ENCODE measurements at places on chromosomes 11 and 22. TPM values are rescaled to one million over a fixed set of nuclear protein-coding genes. Genes with fewer than 3 reads are reported as not detected.

DNA sequence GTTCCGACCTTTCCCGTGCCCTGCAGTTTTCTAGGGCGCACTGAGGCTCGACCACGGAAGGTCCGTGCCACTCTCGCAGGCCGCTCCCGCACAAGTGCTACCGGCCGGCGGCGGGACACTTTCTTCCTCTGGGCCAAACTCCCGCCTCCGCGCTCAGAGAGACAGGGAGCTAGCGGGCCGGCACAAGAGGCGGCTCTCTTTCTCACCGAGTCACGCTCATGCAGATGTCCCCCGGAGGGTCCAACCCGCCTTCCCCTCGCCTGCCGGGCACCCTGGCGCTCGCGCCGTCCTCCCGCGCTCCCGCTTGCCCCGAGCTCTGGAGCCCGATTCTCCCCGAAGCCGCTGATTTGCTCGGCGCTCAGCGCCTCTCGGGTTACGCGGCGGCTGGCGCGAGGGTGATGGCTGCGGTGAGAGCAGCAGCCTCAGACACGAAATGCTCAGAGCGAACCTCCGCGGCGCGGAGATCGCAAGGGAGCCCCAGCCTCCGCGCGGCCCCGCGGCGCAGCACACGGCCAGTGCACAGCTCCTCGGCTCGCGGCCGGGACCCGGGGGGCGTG is 1.0 kb downstream of the LMO1 start:
- peaks cover 42% of the 10 kb centered on the region for H3K4me1 ChIP-seq
- peak overlapping the region; percentile 60 for H3K4me3 ChIP-seq

DNA sequence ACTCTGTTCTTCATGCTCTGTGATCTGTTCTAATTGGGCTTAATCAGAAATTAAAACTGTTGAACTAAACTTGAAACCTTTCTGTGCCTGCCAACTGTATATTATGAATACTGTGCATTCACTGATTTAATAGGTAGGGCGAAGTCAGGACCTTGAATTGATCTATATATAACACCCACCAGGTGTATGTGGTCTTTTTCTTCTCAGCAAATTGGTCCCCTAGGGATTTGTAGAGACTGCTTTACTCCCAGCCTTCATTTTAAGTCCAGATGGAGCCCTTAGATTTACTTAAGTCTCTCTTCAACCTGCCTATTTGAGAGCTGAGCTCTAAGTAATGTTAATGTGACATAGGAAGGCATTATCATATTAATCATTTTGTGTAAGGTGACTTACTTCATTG is 257.5 kb downstream of the TMEM135 start:
- H3K36me3 ChIP-seq, result no peaks in the 10 kb centered on the region
- no peaks in the 10 kb centered on the region for H3K27me3 ChIP-seq
- peaks cover 11% of the 10 kb centered on the region for H3K4me1 ChIP-seq
- DNase-seq, result no peak

DNA sequence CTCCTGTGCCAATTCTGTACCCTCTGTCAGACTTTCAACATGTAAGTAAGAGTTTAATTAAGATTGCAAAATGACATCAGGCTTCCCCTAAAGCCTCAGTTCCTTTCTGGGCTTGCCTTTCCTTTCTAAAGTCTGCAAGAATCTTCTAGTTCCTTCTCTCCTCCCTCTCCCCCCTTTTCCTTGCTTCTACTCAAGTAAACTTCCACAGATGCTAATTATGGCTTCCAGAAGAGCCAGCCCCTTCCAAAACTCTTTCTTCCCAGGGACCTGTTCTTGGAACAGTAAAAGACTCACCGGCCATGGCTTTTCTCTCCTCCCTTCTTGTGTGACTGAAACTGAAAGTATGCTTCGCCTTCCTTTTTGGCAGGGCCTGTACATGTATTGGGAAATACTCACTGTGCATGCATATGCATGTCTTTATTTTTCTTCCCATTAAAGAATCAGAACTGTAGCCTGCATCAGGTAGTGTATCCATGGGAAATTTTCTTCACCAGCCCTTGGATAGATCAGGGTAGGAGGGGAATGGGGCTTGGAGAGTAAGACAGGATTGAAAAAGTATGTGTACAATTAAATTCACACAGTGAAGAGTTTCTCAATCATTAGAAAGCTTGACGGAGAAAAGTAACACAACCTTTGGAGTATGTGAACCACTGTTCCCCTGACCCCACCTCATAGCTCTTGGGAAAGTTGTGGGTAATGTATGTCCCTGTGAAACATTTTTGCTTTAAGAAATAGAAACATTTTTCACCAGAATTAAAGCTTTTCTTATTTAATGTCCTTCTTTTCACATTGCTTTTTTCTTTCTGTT is at the start of gene CASP1:
CASP1 (minus strand) TSS at position 332 of the 808 bp plus-strand sequence; CDS start at position 301, 31 bp downstream.
- no peaks in the 10 kb centered on the region for H3K4me1 ChIP-seq
- H3K27me3 ChIP-seq, result no peaks in the 10 kb centered on the region
- no peak within 1 kb of the TSS for H3K4me3 ChIP-seq
- no peak for DNase-seq
- no peak within 1 kb of the TSS for H3K27ac ChIP-seq

DNA sequence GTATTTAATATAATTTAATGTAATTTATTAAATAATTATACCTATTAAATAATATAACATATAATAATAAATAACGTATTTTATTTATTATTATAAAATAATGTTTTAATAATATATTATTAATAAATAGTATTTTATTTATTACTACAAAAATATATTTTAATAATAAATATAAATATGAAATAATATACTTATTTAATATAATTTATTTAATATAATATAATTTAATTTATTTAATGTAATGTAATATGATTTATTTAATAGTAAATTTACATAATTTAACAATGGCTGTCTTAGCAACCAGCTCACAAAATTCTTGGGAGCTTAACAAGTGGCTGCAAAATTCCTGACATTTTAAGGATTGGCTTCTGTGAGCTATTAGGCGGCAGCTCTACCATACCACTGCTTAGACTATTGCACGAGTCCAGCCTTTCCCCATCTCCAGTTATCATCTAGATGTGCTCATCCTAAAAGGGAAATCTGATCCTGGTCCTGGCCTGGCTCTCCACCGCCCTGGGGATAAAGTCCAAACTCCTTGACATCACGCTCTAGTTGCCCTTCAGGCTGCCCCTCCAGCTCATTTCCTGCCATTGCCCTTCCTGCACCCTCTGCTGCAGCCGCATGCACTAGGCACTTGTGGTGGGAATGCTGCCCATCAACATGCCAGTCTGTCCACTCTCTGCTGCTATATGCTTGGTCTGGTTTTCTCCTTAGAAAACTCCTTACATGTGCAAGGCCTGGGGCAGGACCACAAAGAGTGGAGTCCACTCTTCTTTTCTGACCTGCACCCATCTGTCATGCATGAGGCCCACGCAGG is 9.8 kb downstream of the MMP20 start:
- H3K4me3 ChIP-seq, result no peak overlapping the region
- no peaks in the 10 kb centered on the region for H3K27me3 ChIP-seq
- no peak overlapping the region for H3K27ac ChIP-seq
- DNase-seq, result peak; percentile 19
- peaks cover 4% of the 10 kb centered on the region for H3K4me1 ChIP-seq

- H3K4me1 ChIP-seq, result peaks cover 12% of the 10 kb centered on the region
- no peak for DNase-seq
- no peak overlapping the region for H3K27ac ChIP-seq
- H3K4me3 ChIP-seq, result no peak overlapping the region
Observed at GRCh38 chr11:79482800-79483199, 42.0 kb upstream of the TENM4 start.

- H3K27me3 ChIP-seq, result no peaks in the 10 kb centered on the region
- no peaks in the 10 kb centered on the region for H3K36me3 ChIP-seq
- DNase-seq, result no peak
- H3K4me1 ChIP-seq, result peaks cover 5% of the 10 kb centered on the region
- no peak overlapping the region for H3K4me3 ChIP-seq
Observed at GRCh38 chr11:9251311-9251710, 13.8 kb downstream of the DENND5A start.

DNA sequence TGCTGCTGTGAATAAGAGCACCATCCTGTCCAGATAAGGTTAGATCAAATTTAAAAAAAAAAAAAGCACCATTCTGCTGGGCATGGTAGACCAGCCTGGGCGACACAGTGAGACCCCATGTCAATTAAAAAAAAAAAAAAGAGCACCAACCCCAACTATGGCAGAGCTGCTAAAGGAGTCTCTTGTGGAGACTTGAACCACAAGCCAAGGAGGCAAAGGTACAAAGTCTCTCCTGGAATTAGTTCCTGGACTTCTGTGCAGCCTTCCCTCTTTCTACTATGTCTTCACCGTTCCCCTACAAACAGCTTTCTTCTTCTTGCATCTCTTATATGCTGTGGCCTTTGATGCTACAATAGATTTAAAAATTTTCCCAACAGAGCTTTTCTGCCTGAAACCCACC is 1.3 kb downstream of the PIK3C2A start:
- no peaks in the 10 kb centered on the region for H3K27me3 ChIP-seq
- H3K27ac ChIP-seq, result no peak overlapping the region
- DNase-seq, result no peak
- peaks cover 9% of the 10 kb centered on the region for H3K4me1 ChIP-seq

DNA sequence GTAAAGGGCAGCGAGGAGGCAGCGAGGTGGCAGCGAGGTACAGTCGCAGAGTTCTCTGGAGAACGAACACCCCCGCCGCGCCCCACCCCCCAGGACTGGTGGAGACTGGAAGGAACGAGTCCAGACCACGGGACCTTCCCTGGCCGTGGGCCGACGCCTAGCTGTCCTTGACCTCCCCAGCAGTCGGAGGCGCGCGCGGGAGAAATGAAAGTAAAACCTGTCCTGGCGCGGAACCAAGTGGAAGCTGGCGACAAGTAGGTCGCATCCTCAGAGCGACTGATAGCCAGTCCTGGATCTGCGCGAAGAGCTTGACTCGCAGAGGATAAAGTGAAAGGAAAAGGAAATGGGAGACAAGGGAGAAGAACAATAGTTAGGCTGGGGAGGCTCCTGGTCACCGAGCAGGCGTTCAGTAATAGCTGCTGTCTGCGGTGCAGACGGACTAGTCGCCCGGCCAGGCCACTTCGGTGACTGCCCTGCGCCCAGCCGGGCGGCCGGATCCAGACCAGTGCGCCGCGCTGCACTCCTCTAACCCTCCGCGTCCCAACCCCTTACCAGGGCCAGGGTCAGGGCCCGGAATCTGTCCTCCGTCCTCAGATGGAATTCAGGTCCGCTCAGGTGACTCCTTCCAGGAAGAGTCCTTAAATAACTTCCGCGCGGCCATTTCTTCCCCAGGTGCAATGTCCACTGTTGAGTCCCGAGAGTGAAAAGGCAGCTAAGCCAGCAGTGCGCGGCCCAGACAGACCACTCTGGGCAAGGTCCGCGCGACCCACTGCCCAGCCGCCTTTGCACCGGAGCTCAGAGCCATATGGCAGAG is 1.9 kb upstream of the ADM start:
- no peaks in the 10 kb centered on the region for H3K36me3 ChIP-seq
- peak; percentile 79 for DNase-seq
- peak overlapping the region; percentile 52 for H3K4me3 ChIP-seq
- no peak overlapping the region for H3K27ac ChIP-seq

DNA sequence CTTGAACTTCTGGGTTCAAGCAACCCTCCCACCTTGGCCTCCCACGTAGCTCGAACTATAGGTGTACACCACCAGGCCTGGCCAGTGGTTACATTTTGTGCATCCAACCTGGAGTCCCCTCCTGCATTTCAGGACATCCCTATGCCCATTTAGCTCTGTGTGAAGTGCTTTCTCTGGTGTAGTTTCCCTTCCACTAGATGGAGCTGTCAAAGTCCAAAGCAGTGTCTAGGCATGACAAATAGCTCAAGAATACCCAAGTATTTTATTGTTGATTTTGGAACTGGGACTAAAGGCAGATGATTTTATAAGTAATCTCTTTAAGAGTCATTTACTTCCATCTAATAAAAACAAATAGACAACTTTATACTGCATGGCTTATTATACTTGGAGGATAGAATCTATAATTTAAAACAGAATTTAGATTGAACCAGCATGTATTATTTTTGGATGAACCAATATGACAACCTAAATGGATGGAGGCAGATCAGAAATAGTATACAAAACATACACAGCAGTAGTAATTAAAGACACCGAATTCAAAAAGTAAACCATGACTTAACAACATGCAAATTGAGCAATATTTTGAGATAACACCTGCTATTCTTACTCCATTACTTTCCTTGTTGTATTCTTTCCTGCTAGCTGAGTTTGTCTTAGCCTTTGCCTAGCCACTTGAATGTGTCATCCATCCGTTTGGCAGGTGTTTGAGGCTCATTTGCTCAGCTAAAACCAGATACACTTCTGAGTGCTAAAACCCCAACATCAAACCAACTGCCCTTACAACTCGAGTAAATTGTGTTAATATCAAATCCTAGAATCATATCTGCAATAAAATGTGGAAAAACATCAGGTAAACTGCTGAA is 37.7 kb downstream of the EIF4ENIF1 start:
- peaks cover 4% of the 10 kb centered on the region for H3K36me3 ChIP-seq
- H3K4me1 ChIP-seq, result no peaks in the 10 kb centered on the region
- no peaks in the 10 kb centered on the region for H3K27me3 ChIP-seq
- peak; percentile 51 for DNase-seq
- H3K4me3 ChIP-seq, result no peak overlapping the region
- H3K27ac ChIP-seq, result peak overlapping the region; percentile 2

DNA sequence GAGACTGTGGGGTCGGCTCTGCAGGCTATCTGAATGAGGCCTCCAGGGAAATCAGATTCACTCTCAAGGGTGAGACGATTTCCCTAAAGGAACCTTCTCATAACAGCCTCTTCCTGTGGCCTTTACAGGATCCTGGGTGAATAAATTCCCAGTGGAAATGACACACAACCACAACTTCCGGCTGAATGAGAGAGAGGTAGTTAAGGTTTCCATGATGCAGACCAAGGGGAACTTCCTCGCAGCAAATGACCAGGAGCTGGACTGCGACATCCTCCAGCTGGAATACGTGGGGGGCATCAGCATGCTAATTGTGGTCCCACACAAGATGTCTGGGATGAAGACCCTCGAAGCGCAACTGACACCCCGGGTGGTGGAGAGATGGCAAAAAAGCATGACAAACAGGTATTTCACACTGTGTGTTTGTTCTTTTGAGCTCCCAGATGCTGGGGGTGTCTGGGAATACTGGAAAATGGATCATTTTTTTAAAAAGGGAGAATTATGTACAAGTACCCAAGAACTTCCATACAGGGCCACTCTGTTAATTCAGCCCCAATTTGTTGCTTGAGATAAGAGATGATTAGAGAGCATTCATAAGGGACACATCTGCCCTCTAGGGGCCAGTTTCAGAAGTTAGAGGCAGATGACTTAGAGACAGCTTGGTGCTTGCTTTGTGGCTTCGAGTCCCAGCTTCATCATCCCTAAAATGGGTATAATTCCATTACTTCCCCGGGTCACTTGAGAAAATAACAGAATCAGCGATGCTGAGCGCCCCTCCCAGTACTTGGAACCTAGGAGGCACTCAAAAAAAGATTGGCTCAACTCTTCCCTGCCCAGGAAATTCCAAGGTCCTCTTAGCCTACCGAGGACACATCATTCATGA is 10.2 kb downstream of the SERPIND1 start:
- no peak overlapping the region for H3K4me3 ChIP-seq
- DNase-seq, result peak; percentile 62
- H3K36me3 ChIP-seq, result no peaks in the 10 kb centered on the region
- no peak overlapping the region for H3K27ac ChIP-seq
- no peaks in the 10 kb centered on the region for H3K4me1 ChIP-seq

GRCh38 chr22:48373626-48374173 is 1454.0 kb downstream of the BRD1 start:
- no peaks in the 10 kb centered on the region for H3K36me3 ChIP-seq
- no peak overlapping the region for H3K27ac ChIP-seq
- no peak for DNase-seq
- peaks cover 17% of the 10 kb centered on the region for H3K4me1 ChIP-seq

Gene CAPN5
- 7.4 TPM for total RNA-seq

Gene GRAMD1B
- 12.6 TPM for total RNA-seq

Gene CNTF
- total RNA-seq, result 1.6 TPM

Data from neural progenitor cell (in vitro differentiated cells).